ENCODE measurements at places on chromosomes 11 and 22.

GRCh38 chr11:76062733-76063132, 143.6 kb downstream of the WNT11 start:
- DNase-seq = no peak

GRCh38 chr11:72072348-72072747, 8.0 kb downstream of the NUMA1 start:
- DNase-seq = no peak

GRCh38 chr22:48960980-48961660, 866.6 kb downstream of the BRD1 start:
- DNase-seq = no peak

GRCh38 chr11:27464289-27464696, 8.3 kb downstream of the LGR4 start:
- no peak for DNase-seq

DNA sequence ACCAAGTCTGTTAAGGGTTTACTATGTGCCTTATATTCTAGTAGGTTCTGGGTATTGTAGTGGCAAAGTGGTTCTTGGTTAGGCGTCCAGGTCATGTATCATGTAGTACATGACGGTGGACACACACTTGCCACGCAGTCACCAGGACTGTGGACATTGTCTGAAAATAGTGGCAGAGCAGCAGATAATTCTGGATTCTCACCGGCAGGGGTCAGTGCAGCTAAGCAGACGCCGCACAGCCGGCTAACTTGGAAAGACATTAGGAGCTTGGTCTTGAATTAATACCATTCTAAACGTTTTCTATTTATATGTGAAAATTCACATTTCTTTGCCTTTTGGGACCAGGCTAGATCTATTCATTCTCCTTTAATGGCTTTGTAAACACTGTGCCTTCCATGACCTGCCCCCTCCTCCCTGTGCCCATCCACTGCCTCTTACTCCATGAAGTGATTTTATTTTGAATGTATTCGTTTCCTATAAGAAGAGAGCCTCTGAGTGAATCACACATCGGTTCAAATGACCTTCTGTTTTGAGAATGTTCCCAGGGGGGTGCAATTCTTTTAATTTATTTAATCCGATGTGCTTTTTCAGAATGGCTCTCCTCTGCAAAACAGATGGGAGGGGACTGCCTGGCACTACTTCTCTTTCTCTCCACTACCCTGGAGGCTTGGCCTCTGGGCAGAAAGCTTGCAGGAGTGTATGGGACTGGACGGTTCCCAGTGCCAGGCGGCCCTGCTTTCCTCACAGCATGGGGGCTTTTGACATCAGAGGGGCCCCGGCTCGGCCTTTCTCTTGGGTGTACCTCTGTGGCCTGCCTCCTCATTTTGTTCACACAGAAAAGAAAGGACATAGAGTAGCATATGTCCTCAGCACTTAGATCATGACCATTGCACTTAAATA, 378.0 kb downstream of the NTM start:
- no peak for DNase-seq

Measured in T follicular helper cell (primary cell).